ENCODE measurements at places on chromosomes 7 and 10.
A peak's percentile ranks its signal among the peaks of the same experiment; 100 is the strongest.

GRCh38 chr10:132676193-132676891 is 109.6 kb downstream of the NKX6-2 start:
- DNase-seq: no peak

DNA sequence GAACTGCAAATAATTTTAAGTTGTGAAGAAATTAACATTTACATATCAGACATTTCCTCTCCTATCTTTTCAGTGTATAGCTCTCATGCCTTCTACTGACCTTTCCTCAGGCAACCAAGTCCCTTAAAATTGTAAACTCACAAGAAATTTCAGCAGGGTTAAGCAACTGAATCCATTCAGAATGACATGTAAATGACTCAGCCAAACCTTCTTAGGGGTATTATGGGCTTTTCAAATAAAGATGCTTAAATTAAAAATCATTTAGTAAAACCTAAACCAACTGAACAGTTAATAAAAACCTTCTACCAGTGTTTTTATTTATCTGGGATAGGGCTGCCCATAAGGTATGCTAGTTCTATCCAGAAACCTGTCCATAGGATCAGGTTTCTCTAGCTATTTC is 20.7 kb downstream of the WAPL start:
- DNase-seq: no peak

DNA sequence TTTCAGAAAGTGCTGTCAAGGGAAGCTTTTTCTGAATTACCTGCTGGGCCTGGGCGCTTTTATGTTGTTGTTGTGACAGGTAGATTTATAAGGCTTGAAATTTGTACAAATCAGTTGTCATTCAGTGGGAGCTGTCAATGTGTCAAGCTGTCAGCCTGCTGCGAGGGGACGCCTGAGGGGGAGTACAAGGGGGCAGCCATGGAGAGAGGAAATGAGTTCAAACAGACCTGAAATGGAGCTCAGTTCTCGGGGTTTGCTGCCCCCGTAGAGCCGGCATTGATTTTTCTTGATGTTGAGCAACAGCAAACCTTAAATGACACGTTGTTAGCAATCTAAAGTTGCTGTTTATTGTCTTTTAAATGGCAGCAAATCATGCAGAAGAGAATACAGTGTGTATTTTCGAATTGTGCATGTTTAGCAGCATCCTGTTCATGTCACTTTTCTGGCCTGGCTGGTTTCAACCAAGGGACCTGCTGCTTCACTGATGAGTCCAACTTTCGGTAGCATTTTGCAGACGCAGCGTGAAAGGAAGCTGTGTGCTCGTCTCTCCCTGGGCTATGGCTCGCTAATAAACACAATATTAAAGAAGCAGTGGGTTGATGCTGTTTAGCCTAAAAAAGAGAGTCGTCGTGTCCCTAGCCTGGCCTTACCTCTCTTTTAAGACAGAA is 166.5 kb downstream of the LRMDA start:
- no peak for DNase-seq

- DNase-seq: no peak
Measured at GRCh38 chr10:76278811-76279460, 847.5 kb downstream of the LRMDA start.

DNA sequence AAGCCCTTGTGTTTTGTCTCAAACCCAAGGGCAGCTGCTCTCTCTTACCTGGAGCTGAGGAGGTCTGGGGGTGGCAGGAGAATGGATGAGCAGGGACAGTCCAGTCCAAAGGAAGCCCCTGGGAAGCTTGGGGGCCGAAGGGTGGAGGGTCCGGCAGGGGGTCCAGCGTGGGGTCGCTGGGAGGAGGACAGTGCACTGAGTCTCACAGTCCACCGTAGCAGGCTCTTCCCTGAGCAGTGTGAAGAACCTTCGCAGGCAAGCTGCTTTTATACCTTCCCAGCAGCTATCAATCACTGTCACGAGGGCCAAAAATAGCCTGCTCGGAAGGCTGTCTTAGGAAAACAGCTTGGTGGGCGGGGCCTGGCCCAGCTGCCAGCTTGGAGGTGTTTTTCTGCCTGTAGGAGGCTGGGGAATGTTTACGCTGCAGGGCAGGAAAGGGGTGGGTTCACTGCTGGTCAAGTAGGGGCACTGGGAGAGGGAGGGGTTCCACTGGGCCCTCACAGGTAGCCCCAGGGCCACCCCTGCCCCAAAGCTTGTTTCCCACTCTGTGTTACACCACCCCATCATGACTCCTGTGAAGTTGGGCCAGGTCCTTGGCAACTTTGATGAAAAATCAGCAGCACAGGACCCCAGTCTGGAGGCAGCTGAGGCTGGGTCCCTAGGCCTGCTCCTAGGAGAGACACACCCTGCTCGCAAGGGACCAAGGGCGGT is at the start of gene DEPP1:
TSS of gene DEPP1 (minus strand) at position 240 of the 711 bp plus-strand sequence. CDS start 779 bp downstream, outside the sequence.
- peak; percentile 95 for DNase-seq

- DNase-seq: no peak
Measured at GRCh38 chr10:117980216-117980615, 66.5 kb downstream of the RAB11FIP2 start.

- DNase-seq: no peak
Measured at GRCh38 chr10:131748191-131748590, 152.6 kb upstream of the PPP2R2D start.

GRCh38 chr10:128069351-128070051 is 56.7 kb downstream of the MKI67 start:
- DNase-seq: peak; percentile 66

DNA sequence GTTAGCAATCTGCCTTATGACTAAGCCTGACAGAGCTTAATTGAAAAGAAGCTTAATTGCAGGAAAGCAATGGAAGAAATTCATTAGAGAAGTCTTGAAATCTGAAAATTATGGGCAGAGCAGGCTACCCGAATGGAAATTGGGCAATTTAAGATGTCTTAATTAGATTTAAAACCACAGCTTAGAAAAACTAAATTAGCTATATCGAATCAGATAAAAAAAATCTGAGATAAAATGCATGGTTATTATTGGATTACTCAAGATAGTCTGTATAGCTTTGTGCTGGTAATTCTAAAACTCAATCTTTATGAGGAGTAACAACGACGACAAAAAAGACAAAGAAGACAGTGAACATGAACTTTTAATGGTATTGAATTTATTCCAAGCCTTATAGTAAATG is 248.1 kb upstream of the LRRN3 start:
- DNase-seq: no peak

DNA sequence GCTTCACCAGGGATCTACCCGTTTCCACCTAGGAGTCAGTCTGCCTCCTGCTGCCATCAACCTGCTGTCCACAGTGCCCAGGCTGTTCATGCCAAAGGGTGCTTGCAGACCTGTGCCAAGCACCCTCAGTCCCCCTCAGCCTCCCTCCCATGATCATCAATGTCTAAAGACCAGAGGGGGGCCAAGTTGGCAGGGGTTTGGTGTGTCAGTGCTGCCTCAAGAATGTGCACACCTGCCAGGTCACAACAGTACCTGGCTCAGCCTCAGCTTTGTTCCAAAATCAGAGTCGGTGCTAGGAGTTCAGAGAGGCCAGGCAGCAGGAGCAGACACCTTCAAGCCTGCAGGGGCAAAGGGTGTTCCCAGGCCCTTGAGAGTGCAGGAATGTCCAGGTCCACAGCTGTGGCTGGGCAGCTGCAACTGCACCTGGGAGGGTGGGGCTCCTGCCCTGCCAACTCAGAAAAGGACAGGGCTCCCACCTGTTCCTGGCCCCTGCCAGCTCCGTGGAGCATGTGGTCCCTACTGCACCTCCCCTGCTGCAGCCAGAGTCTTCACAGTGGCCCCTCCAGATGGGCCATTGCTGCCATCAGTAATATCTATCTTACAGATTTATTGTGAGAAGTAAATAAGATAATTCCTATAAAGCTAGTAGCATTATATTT is 219.5 kb downstream of the POLR1F start:
- no peak for DNase-seq

- DNase-seq: no peak
Measured at GRCh38 chr7:50160206-50160605, 67.2 kb upstream of the ZPBP start.

GRCh38 chr7:33937871-33938270 is 32.5 kb downstream of the BMPER start:
- DNase-seq: no peak

- peak; percentile 83 for DNase-seq
Measured at GRCh38 chr7:65037740-65038688, 31.5 kb upstream of the ERV3-1 start.

DNA sequence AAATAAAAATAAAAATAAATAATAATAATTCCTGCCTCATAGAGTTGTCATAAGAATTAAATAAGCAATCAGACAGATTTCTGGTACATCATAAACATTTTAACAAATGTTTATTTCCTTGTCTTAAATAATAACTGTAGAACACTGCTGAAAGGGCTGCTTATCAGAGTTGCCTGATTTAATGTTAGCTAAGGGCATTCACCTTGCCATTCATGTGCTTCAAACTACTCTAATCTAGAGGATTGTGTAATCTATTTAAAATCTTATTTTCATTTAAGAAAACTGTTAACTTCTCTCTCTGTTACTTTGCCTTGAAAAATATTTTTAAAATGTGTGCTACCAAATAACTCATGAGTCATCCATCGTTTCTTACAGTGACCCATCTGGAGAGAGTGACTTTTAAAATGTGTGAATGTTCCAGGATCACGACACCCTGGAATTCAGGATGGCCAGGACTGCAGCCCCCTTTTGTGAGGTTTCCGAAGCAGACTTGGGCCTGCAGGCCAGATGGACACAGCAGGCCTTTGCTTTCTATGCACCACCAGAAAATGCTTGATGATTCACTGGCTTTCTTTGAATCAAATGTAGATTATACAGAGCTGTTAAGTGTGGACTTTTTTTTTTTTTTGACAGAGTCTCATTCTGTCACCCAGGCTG is 109.1 kb upstream of the TNS3 start:
- DNase-seq: no peak

- no peak for DNase-seq
Measured at GRCh38 chr10:104036069-104036384, 49.7 kb downstream of the COL17A1 start.

GRCh38 chr10:110040767-110041478 is 33.1 kb downstream of the ADD3 start:
- DNase-seq: no peak

DNA sequence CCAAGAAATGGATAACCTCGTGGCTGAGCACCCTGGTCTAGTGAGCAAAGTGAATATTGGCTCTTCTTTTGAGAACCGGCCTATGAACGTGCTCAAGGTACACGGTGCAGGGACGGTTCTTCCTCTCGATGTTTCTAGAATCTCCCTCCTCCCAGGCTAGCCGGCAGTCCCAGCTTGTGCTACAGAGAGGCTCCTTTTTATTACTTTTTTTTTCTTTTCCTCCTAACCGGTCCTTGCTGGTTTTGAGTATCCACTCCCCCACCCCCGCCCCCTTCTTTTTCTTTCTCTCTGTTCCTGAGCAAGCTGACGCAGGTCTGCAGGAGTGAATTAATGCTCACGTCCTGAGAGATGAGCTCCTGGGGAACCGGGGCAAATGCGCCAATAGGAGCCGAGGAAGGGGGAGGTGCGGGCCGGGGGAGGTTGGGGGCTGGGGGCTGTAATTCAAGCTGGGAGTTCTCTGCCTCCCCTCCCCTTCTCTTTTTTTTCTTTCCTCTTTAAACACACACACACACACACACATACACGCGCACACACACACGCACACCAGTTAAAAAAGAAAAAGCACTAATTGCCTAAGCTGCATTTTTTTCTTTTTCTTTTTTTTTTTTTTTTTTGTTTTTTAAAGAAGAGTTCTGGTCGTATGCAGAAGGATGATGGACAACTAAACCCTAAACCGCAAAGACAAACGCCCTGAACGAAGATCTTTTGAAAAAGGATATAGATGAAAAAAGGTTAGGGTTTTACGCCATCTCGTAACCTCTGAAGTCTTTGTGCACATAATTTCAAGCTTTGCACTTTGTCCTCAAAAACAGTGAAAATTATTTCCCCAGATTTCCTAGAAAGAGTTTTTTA is 6.6 kb downstream of the CPA2 start:
- no peak for DNase-seq

GRCh38 chr10:16117305-16117695 is 257.0 kb upstream of the MINDY3 start:
- no peak for DNase-seq

GRCh38 chr7:151886783-151887182 is 9.9 kb upstream of the PRKAG2 start:
- no peak for DNase-seq
